Fibroblast of skin of left quadriceps (primary cell): ENCODE measurements at places on chromosomes 3 and 15.

DNA sequence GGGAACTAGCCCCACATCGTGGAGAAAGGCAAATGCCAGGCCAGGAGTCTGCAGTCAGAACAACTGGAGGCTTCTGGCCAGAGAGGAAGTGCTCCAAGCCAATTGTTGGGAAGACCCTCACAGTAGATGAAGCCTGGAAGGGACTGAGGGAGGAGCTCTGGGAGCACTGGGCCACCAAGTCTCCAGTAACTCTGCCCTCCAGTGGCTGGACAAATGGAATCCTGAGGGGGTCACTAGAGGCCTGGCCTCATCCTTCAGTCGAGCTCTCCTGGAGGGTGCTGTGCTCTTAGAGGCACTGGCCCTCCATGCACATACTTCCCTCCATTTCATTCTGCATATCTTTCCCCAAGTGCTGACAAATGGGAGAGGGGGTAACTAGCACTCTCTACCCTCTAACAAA lies 103.0 kb downstream of the MYLK start:
- DNase-seq: no peak

DNA sequence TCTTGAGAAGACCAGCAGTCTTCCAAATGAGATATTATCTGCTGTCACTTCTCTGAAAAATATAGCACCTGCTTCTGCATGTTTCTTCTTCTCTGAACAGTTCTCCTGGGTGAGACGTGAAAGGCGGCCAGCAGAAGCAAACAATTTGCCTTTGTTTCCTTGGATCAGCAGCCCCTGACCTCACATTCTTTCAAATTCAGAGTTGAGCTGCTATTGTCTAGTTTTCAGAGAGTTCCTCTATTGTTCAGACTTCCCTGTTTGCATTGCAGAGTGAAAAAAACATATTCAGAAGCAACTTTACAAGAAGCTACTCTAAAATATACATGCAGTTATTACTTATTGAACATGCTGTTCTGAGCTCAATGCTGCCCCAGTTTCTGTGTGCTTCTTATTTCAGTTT lies 653.6 kb downstream of the NAALADL2 start:
- DNase-seq: no peak

DNA sequence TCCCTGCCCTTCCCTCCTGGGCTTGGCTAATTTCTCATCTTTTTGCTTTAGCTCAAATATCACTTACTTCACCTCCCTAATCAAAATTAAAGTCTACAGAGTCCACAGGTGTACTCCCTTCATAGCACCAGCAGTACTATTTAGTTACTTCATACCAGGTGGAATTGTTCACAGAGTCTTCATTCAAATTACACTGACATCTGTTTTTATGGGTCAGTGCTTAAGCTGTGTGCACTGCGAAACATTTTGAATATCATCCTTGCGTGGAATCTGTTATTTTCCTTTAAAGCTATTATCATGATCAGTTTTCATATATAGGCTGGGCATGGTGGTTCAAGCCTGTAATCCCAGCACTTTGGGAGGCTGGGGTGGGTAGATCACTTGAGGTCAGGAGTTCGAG lies 2.7 kb upstream of the SERF2 start:
- DNase-seq: no peak

GRCh38 chr3:128237348-128238183 lies 84.3 kb downstream of the EEFSEC start:
- DNase-seq: no peak

DNA sequence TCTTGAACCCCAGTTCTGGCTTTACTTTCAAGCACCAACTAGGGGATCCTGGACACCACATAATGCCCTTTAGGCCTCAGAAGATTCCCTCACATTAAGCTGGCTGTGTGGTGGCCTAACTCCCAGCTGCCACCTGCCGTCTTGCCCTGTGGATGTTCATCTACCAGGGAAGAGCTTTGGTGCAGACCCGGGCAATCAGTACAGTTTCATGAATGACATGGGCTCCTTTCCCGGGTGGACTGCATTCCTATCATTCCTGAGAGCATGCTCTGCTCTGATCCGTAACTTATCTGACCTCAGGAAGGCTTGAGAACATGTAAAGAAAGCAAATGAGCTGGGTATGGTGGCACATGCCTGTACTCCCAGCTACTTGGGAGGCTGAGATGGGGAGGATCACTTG lies 50.0 kb upstream of the GSK3B start:
- peak; percentile 21 for DNase-seq

DNA sequence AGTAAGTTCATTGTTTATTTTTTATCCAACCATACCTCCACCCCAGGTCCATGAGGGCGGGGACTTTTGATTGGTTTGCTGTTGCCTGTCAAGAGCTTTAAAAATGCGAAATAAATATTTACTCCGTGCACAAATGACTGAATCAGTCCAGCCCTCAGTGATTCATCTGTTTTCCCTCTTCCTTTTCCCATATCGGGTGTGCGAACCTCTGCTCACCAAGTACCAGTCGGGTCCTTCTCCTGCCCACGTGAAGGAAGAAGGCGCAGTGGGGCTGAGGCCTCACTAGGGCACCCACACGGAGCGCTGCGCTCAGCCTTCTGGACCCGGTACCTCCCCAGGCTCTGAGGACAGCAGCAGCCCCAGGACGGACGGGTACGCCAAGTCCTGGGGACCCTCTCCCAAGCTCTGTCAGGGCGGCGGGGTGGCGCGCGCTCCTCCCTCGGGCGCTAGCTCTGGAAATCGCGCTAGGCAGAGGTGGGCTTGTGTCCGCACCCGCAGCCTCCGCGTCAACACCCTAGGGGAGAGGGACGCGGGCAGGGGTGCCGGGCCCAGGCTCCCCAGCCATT lies 70.5 kb upstream of the EPHB3 start:
- no peak for DNase-seq

DNA sequence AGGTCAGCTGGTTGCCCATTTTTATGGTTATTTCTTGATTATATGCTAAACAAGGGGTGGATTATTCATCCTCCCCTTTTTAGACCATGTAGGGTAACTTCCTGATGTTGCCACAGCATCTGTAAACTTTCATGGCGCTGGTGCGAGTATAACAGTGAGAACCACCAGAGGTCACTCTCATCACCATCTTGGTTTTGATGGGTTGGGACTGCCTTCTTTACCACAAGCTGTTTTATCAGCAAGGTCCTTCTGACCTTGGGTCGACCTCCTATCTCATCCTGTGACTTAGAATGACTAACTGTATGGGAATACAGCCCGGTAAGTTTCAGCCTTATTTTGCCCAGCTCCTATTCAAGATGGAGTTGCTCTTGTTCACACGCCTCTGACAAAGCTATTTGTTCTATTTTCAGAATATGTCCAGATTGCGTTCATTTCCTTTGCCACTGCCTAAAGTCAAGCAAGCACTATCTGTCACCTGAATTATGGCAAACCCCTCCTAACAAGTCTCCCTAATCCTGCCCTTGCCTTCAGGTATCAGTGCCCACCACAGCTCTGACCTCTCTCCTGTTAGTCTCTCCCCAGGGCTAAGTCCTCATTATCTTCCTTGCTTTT lies 308.5 kb downstream of the ROBO2 start:
- DNase-seq: no peak

DNA sequence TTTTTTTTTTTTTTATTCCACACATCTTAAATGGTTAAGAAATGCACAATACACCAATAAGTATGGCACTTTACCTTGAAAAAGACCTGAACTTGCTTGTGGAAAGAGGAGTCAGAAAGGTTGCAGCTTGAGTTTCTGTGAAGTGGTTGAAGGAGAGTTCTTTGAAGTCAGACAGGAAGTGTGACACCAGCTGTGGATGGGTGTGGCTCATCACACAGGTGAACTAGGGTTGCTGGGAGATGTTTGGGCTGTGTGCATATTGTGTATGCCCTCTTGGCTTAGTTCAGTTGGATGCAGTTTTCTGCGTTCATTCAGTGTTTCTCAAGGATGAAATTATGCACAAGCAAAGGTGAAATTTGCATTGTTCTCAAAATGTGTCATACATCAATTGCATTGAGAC lies 6.3 kb downstream of the AEN start:
- no peak for DNase-seq

DNA sequence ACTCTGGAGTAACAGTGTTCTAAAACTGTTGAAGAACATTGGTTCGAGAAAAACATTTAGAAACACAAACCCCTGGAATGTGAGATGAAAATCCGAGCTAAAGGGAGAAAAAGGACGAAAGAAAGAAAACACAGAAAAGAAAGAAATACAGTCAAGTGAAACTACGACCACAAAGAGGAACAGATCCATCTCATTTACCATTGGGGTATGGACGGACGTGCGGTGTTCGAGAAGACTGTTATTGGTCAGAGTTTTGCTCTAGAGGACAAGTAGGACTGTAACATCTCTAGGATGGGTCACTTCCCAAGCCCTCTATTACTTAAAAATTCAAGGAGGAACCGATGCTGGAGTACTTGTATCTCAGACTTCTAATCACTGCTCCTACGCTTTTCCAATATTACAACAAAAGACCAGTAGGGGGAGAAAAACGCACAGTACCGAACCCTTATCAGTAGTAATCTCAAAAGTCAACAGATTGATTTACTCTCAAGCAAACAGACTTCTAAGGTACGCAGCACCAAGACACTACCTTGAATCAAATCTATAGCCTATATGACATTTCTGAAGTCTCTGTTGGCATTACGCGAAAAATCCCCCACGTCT lies 1.1 kb upstream of the PIK3CA start:
- peak; percentile 33 for DNase-seq

GRCh38 chr15:64275934-64276333 lies 80.0 kb downstream of the CSNK1G1 start:
- no peak for DNase-seq

DNA sequence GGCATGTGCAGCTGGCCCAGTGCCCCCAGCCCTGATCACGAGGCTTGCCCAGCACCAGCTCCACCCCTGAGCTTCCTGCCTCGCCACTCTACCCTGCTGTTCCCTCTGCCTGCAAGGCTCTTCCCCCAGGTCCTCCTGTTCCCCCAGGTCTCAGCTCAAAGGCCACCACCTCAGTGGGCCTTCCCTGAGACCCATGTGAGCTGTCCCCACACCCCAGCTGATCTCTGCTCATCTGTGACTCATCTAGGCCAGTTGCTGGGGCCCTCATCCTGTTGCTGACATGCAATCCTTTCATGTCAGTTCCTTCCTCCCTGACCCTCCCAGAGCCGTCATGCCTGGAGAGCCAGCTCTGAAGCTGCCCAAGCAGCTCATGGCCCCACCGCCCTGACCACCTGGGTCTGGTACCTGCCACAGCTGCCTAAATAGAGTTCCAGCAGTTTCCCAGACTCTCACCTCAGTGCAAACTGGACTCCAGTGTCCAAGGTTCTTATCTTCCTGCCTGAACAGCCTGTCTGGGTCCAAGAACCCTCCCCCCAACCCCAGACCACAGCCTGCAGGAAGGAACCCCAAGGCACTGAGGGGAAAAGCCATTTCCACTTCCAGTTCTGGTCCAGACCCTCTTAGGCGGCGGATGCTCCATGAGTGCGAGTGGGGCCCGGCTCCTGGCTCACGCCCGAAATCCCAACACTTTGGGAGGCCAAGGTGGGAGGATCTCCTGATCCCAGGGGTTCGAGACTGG lies 116.6 kb upstream of the IQSEC1 start:
- no peak for DNase-seq

DNA sequence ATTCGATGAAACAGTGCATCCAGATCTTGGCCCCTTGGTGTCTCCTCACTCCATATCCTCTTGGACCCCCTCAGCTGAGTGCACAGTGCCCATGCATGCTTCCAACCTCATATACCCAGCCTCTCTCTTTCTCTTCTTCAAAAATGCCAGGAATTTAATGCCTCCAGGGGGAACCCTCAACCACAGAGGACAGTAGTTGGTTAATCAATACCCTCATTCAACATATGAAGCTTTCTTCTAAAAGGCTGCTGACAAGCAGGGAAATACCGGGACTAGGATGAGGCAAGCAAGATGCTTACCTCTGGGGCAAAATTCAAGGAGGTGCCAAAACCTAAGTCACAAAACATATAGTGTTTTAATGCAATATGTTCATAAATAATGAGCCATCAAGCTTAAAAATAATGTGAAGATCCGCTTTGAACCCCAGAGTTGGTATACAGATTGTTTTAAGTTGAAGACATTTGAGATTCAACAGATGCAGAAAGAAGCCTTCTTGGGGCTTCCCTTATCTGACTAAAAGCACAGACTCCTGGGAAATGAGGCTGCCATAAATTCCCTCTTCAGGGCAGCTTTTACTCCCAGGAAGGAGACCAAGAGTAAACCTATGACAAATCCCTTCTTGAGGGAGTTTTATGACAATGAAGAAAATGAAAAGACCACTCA lies 48.2 kb upstream of the FHIT start:
- DNase-seq: no peak

DNA sequence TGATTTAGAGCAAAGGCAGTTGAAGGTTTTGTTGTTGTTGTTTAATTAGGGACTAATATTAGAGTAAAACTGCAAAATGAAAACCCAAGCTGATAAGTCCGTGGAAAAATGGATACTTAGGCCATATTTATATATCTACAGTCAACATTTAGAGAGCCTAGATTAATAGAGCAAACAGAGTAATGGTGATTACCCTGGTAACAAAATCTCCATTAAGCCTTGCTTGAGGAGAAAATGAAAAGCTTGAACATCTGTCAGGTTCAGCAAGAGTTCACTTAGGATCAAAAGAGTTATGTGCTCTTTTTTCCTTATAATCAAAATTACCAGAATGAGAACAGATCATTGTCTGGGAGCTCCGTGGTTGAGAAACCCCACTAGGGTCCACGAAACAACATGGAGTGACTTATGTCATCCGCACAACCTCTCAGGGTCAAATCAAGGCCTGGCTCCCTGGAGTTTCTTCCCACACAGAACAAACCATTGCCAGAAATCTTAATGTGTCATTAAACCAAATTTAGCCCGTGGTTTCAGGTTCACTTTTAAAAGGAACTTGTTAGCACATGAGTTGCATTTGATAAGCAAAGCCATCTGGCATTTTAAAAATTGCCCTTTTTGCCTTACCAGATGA lies 381.2 kb downstream of the GABRB3 start:
- DNase-seq: no peak

- no peak for DNase-seq
Measured at GRCh38 chr3:190435618-190436017, 14.1 kb downstream of the TMEM207 start.

DNA sequence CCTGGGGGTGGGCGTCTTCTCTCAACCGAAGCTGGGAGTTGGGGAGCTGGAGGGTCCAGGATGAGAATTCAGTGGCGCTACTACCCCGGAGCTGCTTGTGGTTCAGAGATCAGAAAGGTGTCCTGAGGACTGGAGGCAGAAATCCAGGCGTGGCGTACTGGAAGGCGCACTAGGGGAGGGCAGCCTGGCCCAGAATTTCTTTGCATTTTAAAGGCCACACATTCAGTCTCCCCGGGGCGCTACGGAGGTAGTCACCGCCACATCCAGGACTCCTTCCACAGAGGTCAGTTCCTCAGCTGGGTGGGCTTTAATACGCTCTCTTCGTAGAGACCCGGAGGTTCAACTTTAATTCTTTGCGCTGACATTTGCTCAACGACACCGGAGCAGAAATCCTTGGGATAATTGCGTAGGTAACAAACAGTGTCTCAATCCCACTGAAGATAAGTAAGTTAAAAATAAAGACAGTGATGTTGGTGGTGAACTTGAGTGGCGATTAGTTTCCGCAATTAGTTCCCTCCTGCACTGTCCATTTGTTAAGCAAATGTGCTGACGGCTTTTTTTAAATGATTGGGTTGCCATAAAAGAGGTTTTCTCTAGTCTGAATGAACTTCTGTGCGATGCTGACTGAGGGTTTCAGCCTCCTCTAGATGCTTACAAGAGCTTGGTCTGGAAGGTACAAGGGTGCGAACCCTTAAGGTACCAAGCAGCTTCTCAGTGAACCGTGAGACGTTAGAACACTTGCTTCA lies 535 bp downstream of the MCTP2 start:
- no peak for DNase-seq

GRCh38 chr3:134092208-134092701 lies 62.5 kb upstream of the SLCO2A1 start:
- DNase-seq: no peak

GRCh38 chr3:126370606-126371005 lies 13.4 kb upstream of the KLF15 start:
- no peak for DNase-seq
